ENCODE measurements at places on chromosomes 5 and 9. TPM values are rescaled to one million over a fixed set of nuclear protein-coding genes. Genes with fewer than 3 reads are reported as not detected.
A peak's percentile ranks its signal among the peaks of the same experiment; 100 is the strongest.

The GPR21 gene
- 0.37 TPM for total RNA-seq

The ATP6V0E1 gene
- total RNA-seq: 380 TPM

The NR5A1 gene
- total RNA-seq: 0.26 TPM

DNA sequence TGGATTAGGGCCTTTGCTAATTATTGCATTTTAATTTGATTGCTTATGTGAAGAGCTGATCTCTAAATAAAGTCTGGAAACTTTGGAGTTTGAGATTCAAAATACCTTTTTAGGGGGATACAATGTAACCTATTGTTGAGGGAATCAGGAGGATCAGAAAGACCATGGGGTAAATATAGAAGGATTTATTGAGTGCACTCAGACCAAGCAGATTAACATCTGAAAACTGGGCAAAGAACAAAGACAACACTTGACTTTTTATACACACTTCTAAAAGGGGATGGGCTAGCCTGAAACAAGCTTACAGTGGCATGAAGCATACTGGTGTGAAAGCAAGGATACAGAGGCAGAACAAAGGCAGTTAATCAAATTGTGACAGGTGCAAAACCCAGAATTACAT lies 174.3 kb downstream of the MRPS30 start:
- no peak for DNase-seq
- no peaks in the 10 kb centered on the region for H3K27me3 ChIP-seq
- H3K4me1 ChIP-seq: no peaks in the 10 kb centered on the region
- no peak overlapping the region for H3K27ac ChIP-seq
- H3K36me3 ChIP-seq: no peaks in the 10 kb centered on the region

DNA sequence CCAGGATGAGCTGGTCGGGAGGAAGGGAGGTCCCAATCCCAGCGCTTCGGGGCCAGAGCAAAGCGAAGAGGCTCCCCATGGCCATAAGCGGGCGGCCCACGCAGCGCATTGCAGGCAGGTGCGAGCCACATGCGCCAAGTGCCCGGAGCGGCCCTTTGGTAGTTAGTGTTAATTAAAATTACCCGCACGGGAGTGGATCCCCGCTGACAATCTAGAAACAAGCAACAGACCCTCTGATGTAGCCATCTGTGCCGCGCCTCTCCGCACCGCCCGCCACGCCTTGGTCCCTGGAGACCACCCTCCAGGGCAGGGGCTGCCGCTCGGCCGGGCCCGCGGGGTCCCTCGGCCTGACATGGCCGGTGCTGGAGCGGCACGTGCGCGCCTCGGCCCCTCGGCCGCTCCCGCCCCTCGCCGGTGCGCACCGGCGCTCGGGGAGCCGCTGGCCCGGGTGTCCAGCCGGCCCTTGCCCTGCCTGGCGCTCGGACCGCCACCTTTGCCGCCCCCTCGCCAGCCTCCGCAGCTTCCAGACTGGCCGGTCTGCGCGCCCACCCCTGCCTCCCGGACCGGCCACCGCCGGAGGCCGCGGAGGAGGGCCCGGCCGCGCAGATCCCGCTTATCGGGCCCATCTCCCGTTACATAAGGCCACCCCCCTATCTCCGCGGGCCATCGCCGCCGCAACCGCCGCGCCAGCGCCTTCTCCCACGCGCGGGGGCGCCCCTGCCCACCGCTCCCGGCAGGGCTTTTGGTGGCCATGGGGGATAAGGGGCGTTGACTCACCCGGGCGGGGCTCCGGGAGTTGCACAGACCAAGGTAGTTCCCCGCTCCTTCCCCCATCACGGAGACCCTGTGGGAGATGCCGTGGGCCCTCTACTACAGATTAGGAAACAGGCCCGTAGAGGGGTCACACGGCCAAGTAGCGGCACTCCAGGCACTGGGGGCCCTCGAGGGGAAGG lies 1.9 kb upstream of the IL13 start:
- H3K4me3 ChIP-seq: peak overlapping the region; percentile 14
- H3K36me3 ChIP-seq: no peaks in the 10 kb centered on the region
- peaks cover 14% of the 10 kb centered on the region for H3K4me1 ChIP-seq
- DNase-seq: no peak

GRCh38 chr9:126500600-126501382 lies 112.9 kb upstream of the LMX1B start:
- no peak overlapping the region for H3K27ac ChIP-seq
- H3K27me3 ChIP-seq: peaks cover 15% of the 10 kb centered on the region
- H3K4me3 ChIP-seq: no peak overlapping the region
- H3K4me1 ChIP-seq: peaks cover 6% of the 10 kb centered on the region
- peak; percentile 94 for DNase-seq

GRCh38 chr5:95962785-95963184 lies 1.1 kb upstream of the ELL2 start:
- H3K4me3 ChIP-seq: peak overlapping the region; percentile 79
- H3K27me3 ChIP-seq: no peaks in the 10 kb centered on the region
- H3K27ac ChIP-seq: peak overlapping the region; percentile 100
- no peak for DNase-seq
- peaks cover 13% of the 10 kb centered on the region for H3K4me1 ChIP-seq

DNA sequence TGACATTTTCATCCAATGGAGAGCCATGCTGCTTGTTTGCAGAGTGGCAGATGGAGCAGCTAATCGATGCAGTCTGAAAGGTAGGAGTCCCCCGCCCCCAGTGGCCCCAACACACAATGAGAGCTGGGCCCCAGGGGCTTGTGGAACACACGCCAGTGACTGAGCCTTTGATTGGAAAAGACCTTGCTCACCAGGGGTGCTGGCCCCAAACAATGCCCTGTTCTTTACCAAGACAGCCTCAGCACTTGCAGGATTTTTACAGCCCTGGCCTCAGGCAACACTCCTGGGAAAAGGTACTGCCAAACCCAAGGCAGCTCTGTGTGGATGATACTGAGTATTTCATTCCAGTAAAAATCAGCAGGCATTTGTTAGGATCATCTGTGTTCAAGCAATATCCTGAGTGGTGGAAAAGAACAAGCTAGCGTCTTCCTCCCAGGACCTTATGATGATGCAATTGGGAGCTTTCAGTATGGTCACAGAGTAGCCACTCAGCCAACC lies 276.8 kb upstream of the CLINT1 start:
- no peak overlapping the region for H3K27ac ChIP-seq
- H3K36me3 ChIP-seq: no peaks in the 10 kb centered on the region
- H3K27me3 ChIP-seq: no peaks in the 10 kb centered on the region
- H3K4me3 ChIP-seq: no peak overlapping the region
- H3K4me1 ChIP-seq: no peaks in the 10 kb centered on the region
